ENCODE measurements at places on chromosomes 2 and 18.

DNA sequence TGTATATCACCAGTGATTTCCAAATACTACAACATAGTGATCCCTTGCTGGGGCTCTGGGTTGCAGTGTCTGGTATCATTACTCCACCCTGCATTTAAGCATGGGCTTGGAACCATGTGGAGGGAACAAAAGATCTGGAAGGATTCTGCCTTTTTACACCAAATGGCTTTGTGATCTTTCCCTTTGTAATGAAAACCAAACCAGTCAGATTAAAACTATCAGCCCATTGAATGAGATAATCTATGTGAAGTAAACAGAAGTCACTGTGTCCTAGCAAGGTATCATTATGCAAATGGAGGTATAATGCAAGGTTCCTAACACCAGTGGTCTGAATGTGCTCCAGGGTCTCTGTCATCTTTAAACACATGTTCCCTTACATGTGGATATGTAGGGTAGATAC is 474.7 kb upstream of the TNP1 start:
- no peak for DNase-seq

DNA sequence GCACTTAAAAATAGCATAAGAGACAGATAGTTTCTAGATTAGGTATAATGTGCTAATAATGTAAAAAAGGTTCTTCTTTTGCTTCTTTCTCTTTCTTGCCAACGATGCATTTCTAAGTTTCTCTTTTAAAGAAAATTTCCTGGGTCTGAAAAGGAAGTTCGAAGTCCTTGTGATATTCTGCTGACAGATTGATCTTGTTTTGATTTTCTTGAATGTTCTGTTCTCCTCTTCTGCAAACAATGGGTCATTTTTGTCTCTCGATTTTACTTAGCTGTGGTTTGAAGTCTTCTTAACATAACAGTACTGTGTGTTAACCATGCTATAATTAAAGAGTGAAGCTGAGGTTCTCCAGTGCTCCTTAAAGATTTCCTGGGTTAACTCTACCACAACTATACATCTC is 61.1 kb upstream of the ACYP2 start:
- no peak for DNase-seq

DNA sequence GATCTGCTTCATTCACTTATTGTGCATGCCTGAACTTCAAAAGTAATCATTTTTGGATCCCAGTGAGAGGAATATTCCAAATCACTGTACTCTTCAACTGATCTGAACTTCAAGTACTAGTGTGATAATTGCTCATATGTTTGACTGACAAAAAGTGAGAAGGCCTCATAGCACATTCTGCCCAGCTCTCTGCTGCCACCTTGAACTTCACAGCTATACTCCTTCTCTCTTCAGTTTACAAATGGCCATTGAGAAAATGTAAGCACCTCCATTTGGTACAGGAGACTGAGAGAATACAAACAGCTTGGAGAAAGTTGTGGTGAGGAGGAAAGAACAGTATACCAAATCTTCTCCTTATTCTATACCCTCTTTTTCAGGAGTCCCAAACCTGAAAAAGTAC is 946.0 kb upstream of the CHAC2 start:
- no peak for DNase-seq

- DNase-seq, result peak; percentile 15
Observed at GRCh38 chr2:240423788-240424191, 11.7 kb upstream of the GPC1 start.

- no peak for DNase-seq
Observed at GRCh38 chr2:232214053-232214452, 164.5 kb upstream of the ALPP start.

DNA sequence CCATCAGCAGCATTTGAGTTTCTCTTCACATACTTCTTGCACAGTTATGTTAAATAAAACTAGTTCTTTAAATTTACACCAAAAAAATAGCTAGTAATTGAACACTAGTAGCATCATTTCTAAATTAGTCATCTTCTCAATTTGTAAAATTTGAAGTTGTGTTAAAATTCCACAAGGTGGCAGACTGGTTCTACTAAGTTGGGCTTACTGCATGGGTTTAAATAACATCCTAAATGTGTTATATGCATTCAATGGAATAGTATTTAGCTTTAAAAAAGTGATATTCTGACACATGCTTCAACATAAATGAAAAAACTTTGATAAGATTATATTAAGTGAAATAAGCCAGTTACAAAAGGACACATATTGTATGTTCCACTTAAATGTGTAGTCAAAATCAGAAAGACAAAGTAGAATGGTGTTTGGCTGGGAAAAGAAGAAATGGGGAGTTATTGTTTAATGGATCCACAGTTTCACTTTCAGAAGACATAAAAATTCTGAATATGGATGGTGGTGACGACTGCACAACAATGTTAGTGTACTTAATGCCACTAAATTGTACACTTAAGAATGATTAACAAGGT is 28.7 kb upstream of the RPRD1A start:
- DNase-seq, result no peak

DNA sequence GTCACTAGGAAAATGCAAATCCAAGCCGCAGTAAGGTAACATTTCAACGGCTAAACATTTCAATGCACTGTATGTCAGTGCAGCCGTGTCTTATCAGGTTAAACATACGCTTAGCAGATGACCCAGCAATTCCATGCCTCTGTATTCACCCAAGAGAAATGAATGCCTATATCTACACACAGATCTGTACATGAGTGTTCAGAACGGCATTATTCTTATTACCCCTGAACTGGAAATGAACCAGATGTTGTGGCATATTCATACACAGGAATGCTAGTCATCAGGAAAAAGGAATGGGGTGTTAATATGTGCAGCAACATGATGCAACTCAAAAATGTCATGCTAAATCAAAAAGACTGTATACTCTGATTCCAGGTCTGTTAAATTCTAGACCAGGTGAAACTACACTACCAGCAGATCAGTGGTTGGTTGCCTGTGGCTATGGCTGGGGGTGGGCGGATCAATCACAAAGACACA is 80.4 kb upstream of the RPL31 start:
- no peak for DNase-seq

GRCh38 chr2:216017365-216017764 is 4.0 kb upstream of the MREG start:
- DNase-seq, result no peak

DNA sequence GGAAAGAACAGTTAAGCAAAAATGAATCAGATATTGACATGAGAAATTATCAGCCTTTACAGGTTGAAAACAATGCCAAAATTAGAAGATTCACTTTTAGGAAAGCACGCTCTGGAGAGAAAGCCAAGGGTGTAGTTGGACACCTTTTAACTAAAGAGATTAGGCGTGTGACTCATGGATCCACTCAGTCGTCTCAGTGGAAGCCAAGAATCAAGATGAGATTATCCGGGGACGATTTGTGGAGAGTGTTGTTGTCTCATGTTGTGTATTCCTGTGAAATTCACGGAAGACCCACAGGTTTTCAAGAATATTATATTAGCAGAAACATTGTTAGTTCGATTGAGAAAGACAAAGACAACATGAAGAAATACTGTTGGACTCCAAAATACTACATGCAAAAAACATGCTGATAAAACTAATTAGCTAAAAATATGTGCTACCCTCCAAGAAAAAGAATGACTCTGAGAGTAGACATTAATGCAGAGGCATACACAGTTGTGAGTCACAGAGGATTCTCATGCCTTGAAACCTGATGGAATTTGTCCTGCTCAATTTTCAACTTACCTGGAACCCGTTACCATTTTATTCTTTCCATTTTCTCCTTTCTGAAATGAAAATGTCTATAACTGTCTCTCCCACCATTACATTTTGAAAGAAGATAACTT is 192.1 kb upstream of the RND3 start:
- DNase-seq, result no peak

GRCh38 chr2:152309352-152310214 is 25.4 kb upstream of the FMNL2 start:
- no peak for DNase-seq

GRCh38 chr2:238242731-238243495 is 3.1 kb upstream of the HES6 start:
- DNase-seq, result no peak

- DNase-seq, result no peak
Observed at GRCh38 chr2:2867397-2867979, 510.1 kb downstream of the EIPR1 start.

- DNase-seq, result no peak
Observed at GRCh38 chr2:31031132-31031706, 107.0 kb downstream of the GALNT14 start.

GRCh38 chr2:68302281-68302875 is 17.4 kb downstream of the CNRIP1 start:
- DNase-seq, result no peak

GRCh38 chr2:242013771-242014170 is 144.2 kb downstream of the RTP5 start:
- DNase-seq, result no peak

- DNase-seq, result no peak
Observed at GRCh38 chr2:129799036-129799958, 180.2 kb upstream of the RAB6C start.

GRCh38 chr2:218985021-218985324 is at the start of gene FEV:
TSS of gene FEV (minus strand) at chr2:218985184. CDS start at chr2:218985075, 109 bp downstream.
- DNase-seq, result no peak

DNA sequence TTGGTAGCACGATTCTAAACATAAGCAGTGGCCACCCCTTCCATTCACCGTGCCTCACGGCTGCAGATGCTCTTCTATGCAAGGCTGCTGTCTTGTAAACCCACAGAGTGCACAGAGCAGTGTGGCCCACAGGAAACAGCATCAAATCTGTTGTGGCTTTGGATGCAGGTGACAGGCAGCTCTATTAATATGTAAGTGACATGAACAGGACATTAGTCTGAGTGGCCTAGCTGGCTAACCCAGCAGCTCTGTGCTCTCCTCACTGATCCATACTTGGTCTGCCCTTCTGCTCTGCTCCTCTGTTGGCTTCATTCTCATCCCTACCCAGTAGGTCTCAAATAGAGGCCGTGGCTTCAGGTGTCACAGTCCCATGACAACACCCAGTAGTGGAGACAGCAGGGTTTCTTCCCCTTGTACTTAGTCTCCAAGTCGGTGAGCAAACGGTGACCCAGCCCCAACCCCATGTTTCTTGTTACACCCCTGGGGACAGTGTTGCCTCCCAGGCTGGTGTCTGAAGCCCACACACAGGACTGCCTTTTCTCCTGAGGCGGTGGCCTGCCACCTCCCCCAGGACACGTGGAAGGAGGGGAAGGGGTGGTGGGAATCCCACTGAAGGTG is 5.8 kb downstream of the SH3RF3 start:
- no peak for DNase-seq

- no peak for DNase-seq
Observed at GRCh38 chr2:67733517-67733916, 329.3 kb downstream of the C1D start.

DNA sequence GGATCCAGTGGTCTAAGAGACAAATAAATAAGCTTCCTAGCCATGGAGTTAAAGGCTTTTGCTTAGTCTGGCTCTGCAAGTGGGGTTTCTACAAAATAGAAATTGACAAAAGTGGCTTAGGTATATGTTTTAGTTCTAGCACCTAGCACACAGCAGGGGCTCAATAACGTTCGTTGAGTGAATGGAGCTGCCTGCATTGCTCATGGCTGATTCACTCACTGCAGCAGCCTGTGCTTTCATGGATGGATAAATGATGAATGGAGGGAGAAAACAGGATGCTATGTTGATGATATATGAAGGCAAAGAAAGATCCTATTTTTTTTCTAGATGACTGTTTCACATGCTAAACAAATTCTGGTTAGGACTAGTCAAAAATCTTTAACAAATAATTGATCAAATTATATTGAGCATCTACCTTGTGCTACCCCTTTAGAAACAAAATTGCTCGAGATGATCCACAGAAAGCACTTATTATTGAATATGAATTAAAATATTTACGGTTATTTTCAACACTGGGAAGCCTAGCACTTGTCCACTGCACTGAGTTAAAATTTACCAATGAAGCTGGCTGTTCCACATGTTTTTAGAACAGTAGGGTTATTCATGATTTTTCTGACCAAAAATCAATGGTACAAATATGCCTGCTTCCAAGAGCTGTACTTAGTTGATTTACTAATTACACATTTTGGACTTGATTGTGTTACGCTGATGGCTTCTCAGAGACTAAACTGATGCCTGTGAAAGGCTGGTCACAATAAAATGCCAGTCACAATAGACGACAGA is 39.6 kb downstream of the HDHD2 start:
- no peak for DNase-seq

DNA sequence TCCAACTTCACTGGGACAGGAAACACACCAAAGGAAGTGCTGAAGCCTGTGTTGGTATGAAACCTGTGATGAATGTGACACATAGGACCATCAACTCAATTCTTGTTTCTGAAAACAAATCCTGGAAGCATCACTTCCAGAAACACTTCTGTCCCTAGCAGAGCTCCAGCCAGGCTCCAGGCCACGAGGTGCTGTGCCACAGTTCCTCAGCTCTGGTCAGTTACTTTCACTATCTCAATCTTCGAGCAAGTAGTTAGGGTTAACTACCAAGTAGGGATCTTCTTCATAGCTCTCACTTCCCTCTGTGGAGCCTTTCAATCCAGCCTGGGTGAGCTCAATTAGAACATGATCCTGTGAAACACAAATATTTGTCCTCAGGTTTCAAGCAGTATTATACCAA is 3.6 kb upstream of the LCT start:
- no peak for DNase-seq

- no peak for DNase-seq
Observed at GRCh38 chr2:29479401-29479800, 364.2 kb downstream of the CLIP4 start.

- DNase-seq, result no peak
Observed at GRCh38 chr18:11909591-11910026, 1.5 kb upstream of the MPPE1 start.

DNA sequence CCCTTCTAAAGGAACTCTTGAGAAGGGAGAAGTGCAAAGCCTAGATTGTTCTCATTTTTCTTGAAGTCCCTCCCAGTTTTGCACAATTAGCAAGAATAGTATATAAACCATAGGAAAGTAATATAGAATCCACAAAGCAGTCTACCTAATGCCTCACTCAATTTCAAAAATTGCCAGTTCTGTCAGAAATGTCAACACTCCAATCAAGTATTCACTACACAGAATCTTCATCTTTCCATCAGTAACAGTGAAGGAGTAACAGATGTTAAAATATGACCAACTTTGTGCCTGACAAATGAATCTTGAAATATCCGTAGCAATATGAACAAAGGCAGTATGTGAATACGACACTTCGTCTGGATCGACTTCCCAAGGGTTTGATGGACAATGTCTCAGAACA is 56.3 kb downstream of the RBMS1 start:
- no peak for DNase-seq

- no peak for DNase-seq
Observed at GRCh38 chr2:932320-933115, 18.1 kb upstream of the SNTG2 start.

DNA sequence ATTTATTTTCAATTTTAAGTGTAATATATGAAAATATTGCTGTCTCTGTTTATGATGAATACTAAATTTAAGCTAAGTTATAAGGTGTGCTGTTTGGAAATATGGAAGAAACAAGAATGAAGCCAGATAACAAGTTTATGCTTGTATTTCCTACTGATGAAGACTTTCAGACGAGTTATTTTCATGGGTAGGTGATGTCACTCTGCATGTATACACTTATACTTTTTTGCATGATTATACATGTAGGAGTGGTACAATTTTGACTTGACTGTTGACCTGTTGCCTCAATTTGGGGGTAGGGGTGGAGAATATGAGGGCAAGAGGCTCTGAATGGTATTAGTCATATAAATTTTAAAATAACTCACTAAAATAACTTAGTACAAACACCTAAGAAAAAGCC is 133.7 kb downstream of the HAUS1 start:
- no peak for DNase-seq
